HFF-Myc (cell line): ENCODE measurements at places on chromosomes 7 and 10.

- DNase-seq = no peak
These were observed 334.0 kb downstream of the WDR37 start for GRCh38 chr10:1390200-1390599.

GRCh38 chr7:11831736-11832495 lies at the start of gene THSD7A:
THSD7A (minus strand) TSS chr7:11832198; CDS start chr7:11831946, 252 bp downstream.
- no peak for DNase-seq

GRCh38 chr7:34057956-34058355 lies 152.6 kb downstream of the BMPER start:
- no peak for DNase-seq

DNA sequence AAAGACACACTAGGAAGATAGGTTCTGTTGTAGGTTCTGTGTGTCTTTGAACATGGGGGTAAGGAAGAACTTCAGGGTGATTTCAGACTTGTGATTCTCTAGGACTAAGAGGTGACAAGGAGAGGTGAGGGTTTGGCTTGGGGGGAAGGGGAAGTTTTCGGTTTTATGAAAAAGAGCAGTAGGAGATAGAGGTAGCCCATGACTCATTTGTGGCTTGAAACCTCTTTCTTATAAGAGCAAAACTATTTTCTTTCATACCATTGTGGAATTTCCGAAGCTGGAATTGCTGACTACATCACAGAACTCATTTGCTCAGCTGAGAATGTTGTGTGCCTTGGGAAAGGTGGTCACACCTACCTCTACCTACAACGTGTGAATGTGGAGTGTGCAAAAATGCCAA lies 39.6 kb upstream of the IKZF1 start:
- no peak for DNase-seq

- DNase-seq = no peak
These were observed 31.9 kb downstream of the LCOR start for GRCh38 chr10:96863922-96864543.

DNA sequence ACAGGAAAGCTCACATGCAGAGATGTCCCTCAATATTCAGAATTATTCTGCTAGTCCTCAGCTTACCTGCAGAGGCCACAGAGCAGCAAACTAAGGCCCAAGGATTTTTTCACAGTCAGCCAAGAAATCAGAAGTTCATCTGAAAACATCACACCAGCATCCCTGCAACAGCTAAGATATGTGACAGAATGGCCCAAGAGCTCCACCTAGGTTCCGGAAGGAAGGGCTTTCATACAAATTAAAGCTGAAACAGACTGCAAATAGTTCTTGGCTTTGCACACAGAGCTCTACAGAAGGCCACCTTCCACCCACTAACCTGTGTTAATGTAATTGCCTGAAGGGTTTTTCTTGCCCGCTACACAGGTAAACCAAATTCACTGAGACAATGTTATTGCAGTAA lies 438.8 kb upstream of the C7orf33 start:
- DNase-seq = no peak

GRCh38 chr10:129799942-129800341 lies 164.1 kb downstream of the EBF3 start:
- DNase-seq = no peak

GRCh38 chr7:2665359-2665791 lies 22.6 kb upstream of the AMZ1 start:
- DNase-seq = no peak

GRCh38 chr10:97618285-97618684 lies 15.0 kb downstream of the MORN4 start:
- no peak for DNase-seq

DNA sequence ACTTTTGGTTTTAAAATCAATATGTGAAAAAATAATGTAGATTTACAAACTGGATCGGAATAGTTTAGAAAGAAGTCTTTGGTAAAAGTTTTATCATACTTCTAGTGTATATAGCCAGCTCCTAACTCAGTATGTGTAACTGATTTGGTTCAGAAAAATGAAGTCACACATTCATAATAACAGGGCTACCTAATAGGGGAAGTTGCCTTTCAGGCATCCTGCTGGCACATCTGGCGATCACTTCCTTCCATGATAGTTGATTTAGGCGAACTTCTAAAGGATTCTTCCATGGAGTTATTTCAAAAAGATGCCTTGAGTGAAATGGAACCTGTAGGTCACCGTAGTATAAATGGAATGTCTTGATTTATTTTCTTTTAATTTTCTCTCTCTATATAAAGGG lies 69.1 kb downstream of the SHH start:
- no peak for DNase-seq

DNA sequence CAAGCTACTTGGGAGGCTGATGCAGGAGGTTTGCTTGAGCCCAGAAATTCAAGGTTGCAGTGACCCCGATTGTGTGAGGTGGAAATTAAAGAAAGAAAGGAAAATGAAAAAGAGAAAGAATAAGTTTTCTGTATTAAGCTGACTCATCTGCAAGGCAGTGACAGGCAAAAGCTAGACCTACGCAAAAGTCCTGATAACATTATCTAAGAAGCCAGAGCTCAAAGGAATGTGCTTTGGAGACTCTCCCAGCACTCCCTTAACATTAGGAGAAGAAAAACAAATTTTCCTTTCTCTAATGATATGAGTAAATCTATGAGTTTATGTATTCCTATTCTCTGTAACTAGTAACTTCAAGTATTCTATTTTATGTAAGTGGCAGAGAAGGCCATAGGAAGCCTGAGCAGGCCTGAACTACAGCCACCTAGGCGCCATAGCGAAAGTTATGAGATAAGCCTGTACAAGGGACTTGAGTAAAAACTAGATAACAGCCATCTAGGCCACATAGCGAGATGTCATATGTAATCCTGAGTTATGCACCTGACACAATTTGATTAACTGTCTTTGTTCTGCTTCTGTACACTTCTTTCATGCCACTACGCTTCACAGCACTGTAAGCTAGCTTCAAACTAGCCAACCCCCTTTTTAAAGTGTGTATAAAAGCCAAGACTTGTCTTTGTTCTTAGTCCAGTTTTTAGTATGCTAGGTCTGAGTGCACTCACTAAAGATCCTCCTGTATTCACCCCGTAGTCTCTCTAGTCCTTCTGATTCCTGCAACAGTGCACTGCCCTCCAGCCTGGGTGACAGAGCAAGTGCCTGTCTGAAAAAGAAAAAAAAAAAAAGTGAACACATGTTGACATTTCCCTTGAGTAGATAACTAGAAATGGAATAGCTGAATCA lies 9.4 kb upstream of the ZWINT start:
- DNase-seq = no peak
